RPMI7951 (cell line): ENCODE measurements at places on chromosomes 7 and 10.

DNA sequence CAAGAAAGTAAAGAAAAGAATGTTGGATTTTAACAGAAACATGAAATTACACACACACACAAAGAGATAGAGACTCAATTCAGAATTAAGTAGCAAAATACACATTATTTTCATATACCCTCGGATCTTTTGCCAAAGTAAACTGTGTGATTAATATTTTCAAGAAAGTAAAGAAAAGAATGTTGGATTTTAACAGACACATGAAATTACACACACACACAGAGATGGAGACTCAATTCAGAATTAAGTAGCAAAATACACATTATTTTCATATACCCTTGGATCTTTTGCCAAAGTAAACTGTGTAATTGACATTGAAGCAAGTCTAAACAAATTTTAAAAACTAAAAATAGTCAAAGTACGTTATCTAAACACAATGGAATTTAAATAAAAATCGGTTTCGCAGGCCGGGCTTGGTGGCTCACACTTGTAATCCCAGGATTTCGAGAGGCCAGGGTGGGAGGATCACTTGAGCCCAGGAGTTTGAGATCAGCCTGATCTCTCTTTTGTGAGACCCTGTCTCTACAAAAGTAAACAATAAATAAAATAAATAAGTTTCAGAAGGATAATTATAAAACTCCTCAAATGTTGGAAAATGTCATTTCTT, 337.3 kb upstream of the MAGI2 start:
- no peak for DNase-seq

DNA sequence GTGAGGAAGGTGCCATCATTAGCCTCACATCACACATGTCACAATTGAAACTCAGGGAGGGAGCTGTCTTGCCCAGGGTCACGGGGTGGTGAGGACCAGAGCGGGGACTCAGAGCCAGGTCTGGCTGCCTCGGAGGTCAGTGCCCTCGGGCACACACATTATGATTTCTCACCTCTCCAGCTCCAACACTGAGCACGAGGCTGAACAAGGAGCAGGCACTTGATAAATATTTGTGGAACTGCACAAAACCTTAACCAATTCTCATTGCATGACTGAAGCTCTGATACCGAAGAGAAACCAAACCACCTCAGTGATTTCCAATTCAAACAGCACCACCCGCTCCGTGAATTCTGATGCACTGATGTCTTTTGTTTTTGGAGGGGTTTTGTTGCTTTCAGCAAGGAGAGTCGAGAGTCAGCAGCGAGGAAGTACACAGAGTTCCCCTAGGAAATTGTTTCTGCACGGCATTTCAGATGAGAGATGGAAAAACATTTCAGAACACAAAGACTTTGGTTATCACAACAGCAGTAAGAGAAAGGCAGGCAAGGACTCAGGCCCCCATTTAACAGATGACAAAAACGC, 55.3 kb upstream of the ZMIZ1 start:
- no peak for DNase-seq

GRCh38 chr7:134727711-134728110, 51.7 kb upstream of the CALD1 start:
- DNase-seq = no peak

DNA sequence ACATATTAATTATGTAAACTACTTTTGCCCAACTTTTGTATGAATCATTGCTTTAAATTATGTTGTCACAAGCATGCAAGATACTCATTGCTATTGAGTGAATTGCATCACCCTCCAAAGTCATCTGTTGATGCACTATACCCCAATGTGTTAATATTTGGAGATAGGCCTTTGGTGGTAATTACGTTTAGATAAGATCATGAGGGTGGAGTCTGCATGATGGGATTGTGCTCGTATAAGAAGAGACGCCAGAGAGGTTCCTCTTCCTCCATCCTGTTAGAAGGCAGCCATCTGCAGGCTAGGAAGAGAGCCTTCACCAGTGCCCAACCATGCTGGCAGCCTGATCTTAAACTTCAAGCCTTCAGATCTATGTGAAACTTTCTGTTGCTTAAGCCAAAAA, 95.3 kb upstream of the MAGI2 start:
- DNase-seq = no peak
